Kidney tubule cell (primary cell): ENCODE measurements at places on chromosomes 1 and 21.

DNA sequence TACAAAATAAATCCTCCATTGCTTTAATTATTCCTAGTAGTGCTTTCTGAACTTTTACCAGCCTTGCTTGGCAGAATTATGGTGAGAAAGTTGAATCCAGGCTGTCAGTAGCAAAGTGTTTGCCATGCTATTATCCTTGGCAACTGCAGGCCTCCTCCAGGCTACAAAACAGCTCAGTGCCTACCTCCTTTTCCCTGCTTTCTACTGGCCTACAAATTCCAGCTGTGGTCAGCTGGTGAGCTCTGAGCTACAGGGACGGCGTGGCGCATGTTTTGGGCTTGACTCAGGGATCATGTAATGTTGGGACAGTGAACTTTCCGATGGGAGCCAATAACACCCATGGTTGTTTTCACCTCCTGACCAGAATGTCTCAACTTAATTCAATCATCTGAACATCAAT, 456.1 kb upstream of the ADAMTS5 start:
- peak; percentile 74 for DNase-seq

- peak; percentile 37 for DNase-seq
Observed at GRCh38 chr1:246658567-246658966, 65.6 kb upstream of the SCCPDH start.

GRCh38 chr1:84721152-84721551, 30.9 kb upstream of the SSX2IP start:
- peak; percentile 74 for DNase-seq

- peak; percentile 49 for DNase-seq
Observed at GRCh38 chr1:222618880-222619596, 1.1 kb downstream of the MIA3 start.

GRCh38 chr1:19254416-19254815, 2.8 kb downstream of the MRTO4 start:
- DNase-seq: no peak

GRCh38 chr1:50969611-50970508, at the start of gene CDKN2C:
Gene CDKN2C, plus strand, starts transcription at chr1:50970245. Its CDS starts 124 bp downstream, at chr1:50970369.
- DNase-seq: peak; percentile 84

DNA sequence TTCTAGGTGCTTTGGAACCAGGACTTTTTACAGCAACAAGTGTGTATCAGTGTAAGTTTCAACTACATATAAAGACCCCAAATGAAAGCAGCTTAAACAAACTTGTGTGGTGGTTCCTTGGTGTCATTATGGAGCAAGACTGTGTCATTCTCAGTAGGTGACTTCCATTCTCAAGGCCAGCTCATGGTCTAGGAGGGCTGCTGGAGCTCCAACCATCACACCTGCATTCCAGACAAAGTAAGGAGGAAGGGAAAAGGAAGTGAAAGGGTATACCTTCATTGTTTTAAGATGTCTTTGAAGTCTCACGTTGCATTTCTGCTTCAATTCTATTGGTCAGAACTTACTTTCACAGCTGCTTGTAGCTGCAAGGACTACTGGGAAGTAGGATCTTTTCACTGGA, 188.6 kb downstream of the C1orf94 start:
- no peak for DNase-seq

- DNase-seq: peak; percentile 21
Observed at GRCh38 chr1:109040989-109041620, 797 bp downstream of the WDR47 start.

- DNase-seq: no peak
Observed at GRCh38 chr1:216071262-216071661, 352.0 kb downstream of the USH2A start.

DNA sequence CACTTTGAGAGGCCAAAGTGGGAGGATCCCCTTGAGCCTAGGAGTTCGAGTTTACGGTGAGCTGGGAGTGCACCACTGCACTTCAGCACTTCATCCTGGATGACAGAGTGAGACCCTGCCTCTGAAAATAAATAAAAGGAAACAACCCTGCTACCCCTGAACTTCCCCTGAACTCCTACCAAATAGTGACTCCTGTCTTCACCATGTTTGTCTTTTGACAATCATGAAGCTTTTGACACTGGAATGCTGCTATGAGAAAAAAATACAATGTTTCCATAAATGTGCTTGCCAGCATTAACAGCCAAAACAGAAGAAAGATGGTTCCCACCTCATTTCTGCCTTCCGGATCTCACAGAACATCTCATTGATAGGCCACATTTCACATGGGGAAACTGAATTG, 10.4 kb downstream of the ZBTB8A start:
- DNase-seq: no peak

- DNase-seq: no peak
Observed at GRCh38 chr1:66384258-66384921, 149.6 kb upstream of the SGIP1 start.

GRCh38 chr1:223312273-223312672, 51.7 kb downstream of the SUSD4 start:
- DNase-seq: no peak

DNA sequence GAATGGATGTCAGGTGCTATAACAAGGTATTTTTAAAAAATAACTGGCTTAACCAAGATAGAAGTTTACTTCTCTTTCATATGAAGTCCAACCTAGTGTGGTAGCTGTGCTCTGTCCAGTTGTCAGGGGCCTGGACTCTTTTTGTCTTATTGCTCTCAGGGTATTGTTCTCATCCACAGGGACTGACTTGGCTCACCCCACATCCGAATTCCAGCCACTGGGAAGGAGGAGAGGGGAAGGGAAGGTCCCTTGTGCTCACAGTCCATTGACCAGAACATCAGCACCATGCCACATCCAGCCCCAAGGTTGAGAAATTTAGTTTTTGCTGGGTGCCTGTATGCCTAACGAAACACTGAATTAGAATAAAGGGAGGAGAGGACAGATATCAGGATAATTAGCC, 8.7 kb downstream of the EEIG2 start:
- DNase-seq: no peak

DNA sequence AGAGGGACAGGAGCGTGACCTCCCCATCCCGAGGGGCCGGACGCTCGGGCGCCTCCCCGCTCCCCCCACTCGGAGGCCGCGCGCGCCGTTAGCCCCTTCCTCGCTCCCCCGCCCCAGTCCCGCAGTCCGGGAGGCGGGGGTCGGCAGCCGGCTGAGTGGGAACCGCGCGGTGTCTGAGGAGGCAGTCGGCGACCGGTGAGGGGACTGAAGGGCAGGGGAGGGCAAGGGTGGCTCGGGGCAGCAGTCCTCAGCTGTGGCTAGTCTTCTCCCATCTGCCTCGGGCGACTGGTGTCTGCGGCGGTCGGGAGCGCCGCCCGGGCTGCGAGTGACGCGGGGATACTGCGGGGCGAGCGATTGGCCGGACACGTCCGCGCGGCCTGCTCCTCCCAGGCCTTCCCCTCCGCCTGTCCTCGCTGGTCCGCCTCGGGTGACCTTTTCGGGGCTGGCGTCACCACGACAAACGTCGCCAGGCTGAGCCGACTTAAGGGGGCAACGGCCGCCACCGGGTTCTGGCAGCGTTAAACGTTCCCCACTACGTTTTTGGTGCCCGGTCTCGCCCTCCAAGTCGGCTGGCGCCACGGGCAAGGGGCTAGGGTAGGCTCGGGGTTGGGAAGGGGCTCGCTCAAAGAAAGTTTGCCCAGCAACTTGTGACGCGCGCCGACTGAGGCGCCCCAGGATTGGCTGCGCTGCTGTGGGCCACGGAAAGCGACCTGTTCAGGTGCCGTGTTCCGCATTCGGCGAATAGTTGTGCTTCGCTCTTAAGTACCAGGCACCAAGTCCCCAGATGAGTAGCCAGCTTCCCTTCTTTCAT, 538 bp downstream of the ZNF672 start:
- peak; percentile 91 for DNase-seq

DNA sequence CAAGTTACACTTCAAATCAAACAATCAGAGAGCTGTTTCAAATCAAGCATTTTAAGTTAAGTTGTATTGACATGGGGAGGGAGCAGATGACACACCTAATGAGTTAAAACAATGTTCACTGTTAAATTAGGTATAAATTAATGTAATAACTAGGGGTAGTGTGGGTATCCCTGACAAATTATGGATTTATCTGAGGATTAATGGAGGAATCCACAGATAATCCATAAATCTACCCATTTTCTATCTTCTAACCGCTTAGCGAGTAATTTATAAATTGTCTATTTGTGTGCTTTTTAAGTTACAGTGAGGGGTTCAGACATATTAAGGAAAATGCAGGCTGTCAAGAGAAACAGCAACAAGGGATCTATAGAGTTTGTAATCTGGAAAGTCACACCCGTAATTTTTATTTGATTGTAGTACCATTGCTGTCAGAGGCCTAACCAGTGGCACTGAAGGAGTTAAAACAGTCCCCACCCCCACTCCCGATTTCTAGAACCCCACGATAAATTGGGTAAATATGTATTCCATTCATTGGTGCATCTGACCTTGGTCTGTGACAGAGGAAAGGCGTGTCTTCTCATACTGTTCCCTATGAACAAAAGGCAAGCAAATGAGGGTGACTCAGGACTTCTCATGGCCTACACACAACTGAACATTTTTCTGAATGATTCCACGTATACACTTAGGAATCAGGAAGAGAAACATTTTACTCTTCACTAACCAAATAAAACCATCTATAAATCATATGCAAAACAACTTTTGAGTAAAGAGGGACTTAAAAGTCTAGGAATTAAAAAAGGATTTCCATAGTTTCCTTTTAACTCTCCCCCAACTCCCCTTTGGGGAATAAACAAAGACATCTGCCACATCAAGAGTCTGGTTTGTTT, 7.4 kb downstream of the IRF2BP2 start:
- peak; percentile 97 for DNase-seq

- no peak for DNase-seq
Observed at GRCh38 chr21:43981151-43981870, 30.8 kb upstream of the TRAPPC10 start.

DNA sequence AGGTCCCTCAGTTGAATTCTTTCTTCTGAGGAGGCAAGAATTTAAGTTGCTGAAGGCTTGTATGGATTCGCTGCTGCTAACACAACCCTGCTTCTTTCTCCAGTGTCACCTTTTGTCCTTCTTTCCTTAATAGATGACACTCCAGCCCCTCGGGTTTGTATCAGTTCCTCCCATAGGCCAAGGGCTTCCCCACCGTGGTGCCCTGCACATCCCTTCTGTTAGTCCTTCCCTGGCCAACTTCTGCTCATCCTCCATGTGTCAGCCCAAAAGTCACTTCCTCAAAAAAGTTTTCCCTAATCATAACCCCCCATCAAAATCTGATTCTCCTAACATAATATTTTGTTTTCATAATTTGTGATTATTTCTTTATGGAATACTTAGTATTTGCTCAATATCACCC, 190.4 kb downstream of the RHOU start:
- DNase-seq: no peak

- DNase-seq: no peak
Observed at GRCh38 chr1:165364568-165365133, 8.1 kb upstream of the LMX1A start.

GRCh38 chr1:159214149-159214760, 9.6 kb downstream of the ACKR1 start:
- peak; percentile 50 for DNase-seq

GRCh38 chr1:98210064-98210463, 289.2 kb upstream of the DPYD start:
- DNase-seq: peak; percentile 87

GRCh38 chr21:33132054-33132453, 62.1 kb downstream of the OLIG1 start:
- no peak for DNase-seq

DNA sequence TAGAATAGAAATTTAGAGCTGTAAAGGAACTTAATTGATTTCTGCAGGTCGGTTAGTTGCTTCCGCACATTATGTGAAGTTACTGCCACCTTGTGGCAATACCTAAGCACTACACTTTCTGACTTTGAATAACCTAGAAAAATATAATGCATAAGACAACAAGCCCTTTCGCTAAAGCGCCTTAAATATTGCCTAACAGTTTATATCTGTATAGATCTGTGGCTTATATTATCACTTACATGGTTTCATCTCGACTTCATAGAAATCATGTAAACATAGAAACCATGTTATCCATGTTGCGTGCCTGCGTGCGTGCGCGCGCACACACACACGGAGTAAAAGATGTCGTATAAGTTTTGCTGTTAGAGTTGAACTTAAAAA, 10.9 kb upstream of the IFI16 start:
- DNase-seq: peak; percentile 63

- DNase-seq: no peak
Observed at GRCh38 chr1:154756793-154757548, 113.1 kb downstream of the KCNN3 start.

DNA sequence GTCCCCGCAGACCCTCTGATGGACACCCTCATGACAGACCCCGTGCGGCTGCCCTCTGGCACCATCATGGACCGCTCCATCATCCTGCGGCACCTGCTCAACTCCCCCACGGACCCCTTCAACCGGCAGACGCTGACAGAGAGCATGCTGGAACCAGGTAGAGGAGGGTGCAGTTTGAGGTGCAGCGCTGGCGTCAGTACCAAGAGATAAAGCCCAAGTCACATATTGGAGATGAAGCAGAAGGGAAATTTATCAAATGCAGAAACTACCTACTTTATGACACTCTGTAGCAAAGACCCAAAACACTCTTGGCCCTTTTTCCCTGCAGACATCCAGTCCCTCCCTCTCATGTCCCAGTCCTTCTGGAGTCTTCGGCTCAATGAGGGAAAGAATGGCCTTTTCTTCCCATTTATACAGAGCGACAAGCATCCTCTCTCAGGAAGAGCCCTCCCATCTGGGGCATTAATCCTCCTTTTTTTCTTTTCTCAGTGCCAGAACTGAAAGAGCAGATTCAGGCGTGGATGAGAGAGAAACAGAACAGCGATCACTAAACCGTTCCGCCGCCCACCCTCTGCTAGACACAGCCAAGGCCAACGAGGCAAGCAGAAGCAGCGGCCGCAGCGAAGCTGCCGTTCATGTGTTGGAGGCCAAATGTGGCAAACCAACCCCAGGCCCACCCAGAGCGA, 30.8 kb upstream of the KIF1B start:
- no peak for DNase-seq

GRCh38 chr1:247387565-247387964, 28.4 kb upstream of the NLRP3 start:
- no peak for DNase-seq

- DNase-seq: no peak
Observed at GRCh38 chr1:241715956-241716355, 63.9 kb downstream of the WDR64 start.

DNA sequence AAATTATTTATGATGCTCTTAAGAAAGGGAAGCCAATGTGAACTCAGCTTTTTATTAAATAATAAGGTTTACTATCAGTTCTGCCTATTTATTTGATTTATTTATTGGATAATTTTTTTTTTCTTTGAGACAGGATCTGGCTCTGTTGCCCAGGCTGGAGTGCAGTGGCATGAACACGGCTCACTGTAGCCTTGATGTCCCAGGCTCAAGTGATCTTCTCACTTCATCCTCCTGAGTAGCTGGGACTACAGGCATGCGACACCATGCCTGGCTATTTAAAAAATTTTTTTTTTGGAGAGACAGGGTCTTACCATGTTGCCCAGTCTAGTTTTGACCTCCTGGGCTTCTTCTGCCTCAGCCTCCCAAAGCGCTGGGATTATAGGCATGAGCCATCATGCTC, 21.0 kb upstream of the DNAJC28 start:
- no peak for DNase-seq

DNA sequence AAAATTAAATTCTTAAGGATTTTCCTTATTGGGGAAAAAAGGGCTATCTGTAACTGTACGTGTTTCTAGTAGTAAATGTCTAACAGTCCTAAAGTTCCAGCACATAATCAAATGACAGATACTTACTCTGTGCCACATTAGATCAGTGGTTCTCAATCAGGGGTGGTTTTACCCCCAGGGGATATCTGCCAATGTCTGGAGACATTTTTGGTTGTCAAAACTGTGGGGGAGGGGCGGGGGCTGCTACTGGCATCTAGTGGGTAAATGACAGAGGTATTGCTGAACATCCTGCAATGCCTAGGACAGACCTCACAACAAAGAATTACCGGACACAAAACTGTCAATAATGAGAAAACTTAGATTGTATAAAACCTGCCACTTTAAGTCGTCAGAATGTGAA, 33.4 kb upstream of the PTPRC start:
- DNase-seq: no peak
